ENCODE measurements at places on chromosomes 13 and 19.

DNA sequence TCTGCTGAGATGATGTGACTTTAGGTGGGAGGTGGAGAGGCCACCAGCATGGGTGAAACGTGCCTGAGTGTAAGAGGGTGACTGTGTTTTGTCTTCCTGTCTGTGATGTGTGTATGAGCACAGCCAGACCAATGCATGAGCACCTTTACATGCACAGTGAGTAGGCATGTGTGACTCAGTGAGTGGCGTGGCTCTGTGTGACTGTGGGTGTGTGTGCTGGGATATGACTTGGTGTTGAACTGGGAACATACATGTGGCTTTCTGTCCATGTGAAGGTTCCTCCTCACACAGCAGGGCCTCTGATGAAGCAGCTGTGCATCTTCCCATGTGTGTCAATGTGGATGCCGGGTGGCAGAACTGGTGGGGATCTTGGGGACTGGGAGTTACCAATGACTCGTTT lies 19.9 kb upstream of the LGALS13 start:
- DNase-seq, result peak; percentile 38

DNA sequence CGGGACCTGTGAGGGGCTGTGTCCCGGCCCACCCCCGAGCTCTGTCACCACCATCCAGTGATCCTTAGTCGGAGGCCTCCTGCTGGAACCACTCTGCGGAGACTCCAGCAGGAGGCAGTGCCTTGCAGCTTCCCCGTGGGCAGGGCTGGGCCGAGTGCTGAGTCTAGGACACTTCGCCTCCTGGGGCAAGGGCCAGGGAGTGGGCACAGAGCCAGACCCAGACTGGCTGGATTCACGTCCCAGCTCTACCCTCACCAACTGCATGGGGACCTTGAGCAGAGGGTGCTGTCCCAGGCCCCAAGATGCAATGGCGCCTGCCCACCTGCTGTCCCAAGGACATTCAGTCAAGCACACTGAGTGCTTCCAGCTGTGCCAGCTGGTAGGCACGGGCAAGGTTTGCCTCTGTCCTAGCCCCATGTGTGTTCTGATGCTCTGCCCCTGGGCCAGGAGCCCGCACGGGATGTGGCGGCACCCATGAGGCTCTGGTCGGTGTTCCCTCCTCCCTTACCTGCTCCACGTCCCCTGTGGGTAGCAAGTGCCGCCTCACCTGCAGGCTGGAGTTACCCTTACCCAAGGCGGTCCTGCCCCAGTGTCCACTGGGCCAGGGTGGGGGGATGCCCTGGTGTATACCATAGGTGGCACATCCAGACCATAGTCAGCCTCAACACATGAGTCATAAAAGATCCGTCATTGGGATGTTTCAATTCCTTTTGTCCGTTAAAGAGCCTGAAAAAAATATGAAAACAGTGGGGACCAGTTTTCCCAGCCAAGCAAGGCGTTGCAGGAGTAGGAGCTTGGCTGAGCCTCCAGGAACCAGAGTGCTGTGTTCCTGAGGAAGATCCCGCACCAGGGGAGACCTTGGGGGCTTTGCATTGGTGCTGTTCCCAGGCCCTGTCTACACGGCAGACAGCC lies 7.4 kb downstream of the FZR1 start:
- no peak for DNase-seq

DNA sequence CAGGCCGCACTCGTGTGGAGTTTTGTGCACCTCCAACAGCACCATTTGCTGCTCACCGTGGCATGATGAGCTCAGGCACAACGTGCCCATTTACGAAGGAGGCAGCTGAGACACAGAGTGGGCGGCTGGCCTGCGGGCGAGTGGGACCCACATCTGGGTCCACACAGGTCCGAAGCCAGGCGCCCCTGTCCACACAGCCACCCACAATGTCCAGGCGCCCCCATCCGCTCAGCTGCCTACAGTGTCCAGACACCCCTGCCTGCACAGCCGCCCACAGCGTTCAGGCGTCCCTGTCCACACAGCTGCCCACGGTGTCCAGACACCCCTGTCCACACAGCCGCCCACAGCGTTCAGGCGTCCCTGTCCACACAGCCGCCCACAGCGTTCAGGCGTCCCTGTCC lies 42.5 kb upstream of the F7 start:
- DNase-seq, result no peak

- no peak for DNase-seq
Observed at GRCh38 chr13:74796157-74796556, 662.0 kb upstream of the KLF12 start.

DNA sequence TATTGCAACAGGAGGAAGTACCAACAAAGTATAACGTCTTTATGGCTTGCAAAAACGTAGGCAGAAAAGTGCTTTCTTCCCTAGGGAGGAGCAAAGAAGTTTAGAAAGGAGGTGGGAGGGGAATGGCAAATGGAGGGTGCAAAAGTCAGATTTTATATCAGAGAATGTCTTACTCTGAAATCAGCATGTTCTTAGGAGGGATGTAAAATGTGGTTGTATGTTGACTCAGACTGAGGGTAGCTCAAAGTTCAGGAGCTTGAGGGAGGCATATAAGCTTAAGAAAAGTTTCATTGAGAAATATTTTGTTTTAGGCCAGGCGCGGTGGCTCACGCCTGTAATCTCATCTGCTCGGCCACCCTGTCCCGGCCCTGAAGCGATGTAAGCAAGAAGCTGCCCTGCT lies 1.7 kb downstream of the ZNF90 start:
- no peak for DNase-seq

- DNase-seq, result no peak
Observed at GRCh38 chr19:47730521-47730889, 14.8 kb upstream of the NOP53 start.

DNA sequence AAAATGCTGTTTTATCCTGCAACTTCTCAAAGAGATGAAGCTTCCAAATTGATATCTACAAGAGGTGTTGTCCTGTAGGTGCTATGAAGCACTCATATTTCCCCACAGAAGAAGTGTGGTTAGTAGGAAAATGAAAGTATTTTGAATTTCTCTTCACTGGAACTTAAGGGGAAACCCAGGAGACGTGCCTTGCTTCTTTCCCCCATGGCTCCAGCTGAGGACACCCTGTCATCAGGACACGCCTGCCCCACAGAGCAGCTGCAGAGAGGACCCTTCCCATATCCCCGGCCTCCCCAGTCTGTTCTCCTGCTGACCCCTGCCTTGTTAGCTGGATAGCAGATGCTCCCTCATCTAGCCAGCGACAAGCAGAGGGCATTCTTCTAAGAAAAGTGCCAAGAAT lies 371.3 kb downstream of the COG6 start:
- DNase-seq, result peak; percentile 53

GRCh38 chr13:24071016-24071415 lies 89.5 kb upstream of the SPATA13 start:
- no peak for DNase-seq

GRCh38 chr13:21328836-21329477 lies 130.1 kb downstream of the ZDHHC20 start:
- no peak for DNase-seq

DNA sequence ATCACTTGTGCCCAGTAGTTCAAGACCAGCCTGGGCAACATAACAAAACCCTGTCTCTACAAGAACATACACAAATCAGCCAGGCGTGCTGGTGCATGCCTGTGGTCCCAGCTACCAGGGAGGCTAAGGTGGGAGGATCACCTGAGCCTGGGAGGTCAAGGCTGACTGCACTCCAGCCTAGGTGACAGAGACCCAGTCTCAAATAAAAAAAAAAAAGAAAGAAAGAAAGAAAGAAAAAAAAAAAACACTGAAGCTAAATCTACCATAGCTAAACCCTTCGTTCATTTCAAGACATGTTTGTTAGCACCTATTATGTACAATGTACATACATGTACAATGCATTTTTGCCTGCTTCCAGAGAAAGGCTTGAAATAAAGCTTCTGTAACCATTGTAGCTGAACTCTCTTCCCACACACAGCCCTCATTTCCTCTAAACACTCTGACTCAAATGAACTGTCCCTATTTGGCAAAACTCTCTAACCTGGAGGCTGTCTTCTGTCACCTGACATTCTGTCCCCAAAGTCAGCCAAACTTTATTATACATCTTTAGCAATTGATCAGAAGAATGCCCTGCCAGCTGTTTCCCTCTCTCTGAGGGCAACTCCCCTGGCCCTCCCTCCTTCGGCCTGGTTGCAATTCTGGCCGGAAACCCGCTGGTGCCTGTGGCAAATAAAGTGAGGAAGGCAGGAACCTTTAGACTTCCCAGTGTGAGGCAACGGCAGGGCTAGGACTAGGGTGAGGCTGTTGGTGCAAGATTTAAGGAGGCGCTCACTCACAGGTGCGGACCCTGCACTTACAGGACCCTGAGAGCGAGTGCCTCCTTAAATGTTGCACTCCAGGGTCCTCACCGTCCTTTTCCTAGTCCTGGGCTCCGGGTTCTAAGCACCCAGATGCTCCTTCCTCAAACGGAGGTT lies 1.8 kb downstream of the ETHE1 start:
- peak; percentile 25 for DNase-seq

DNA sequence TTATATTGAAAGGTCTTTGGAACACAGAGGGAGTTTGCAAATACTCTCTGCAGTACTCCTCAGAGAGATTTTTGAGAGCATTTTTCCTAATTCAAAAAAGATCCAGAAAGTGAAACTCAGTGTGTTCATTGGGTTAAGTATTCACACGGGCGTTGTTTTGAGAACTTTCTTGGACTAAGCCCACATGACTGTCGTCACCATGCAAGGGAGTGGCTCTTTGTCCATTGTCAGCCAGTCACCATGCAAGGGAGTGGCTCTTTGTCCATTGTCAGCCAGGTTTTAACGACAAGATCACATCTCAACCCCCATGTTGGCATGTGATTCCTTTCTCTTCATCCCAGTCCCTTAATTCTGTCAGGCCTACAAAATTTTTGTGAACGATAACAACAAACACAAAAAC lies 81.2 kb upstream of the STK24 start:
- no peak for DNase-seq

DNA sequence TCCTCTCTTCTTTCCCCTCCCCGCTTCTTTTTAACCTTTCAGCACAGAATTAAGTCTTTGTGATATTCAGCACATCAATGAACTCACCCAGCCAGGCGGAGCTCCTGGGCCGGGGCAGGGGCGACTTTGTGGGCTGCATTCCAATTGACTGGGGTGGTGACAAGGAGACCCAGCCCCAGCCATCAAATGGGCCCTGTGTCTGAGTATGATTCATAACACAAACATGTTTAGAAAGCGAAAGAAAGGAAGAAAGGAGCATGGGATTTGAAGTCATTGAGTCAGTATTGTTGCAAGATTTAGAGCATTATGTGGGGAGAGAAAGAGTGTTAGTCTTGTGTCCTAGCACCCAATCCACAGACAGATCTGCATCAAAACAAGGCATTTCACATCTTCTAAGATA lies 185.3 kb downstream of the LHFPL6 start:
- DNase-seq, result no peak

GRCh38 chr13:77213644-77214043 lies 113.2 kb downstream of the MYCBP2 start:
- DNase-seq, result no peak

DNA sequence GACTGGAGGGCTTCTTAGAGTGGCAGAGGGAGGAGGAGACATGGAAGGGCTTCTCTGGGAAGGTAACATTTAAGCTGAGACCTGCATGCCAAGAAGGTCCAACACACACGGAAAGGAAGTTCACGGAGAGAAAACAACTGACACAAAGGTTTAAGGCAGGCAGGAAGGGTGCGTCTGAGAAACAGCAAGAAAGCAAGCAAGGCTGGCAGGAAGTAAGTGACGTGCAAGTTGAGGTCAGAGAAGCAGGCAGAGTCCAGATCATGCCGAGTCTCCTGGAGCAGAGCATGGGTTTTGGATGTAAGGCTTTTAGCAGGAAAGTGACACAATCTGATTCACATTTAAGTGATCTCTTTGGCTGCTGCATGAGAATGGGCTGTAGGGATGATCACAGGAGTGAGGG lies 60.5 kb downstream of the ATP7B start:
- DNase-seq, result no peak
